Fibroblast of skin of right biceps (primary cell): ENCODE measurements at places on chromosomes 5 and 9.

GRCh38 chr5:74576941-74577456, 63.5 kb downstream of the ENC1 start:
- DNase-seq: peak; percentile 55

GRCh38 chr9:100196215-100196614, 97.2 kb downstream of the INVS start:
- no peak for DNase-seq

GRCh38 chr5:95907740-95908706, 53.6 kb downstream of the ELL2 start:
- no peak for DNase-seq

GRCh38 chr9:120723565-120723964, 9.3 kb upstream of the MEGF9 start:
- DNase-seq: peak; percentile 43

- no peak for DNase-seq
These were observed 2.2 kb downstream of the FAM78A start for GRCh38 chr9:131273856-131274673.

- DNase-seq: peak; percentile 41
These were observed 46.6 kb downstream of the ADAMTSL1 start for GRCh38 chr9:18520416-18521047.

GRCh38 chr5:37391591-37391990, 12.5 kb downstream of the WDR70 start:
- no peak for DNase-seq

DNA sequence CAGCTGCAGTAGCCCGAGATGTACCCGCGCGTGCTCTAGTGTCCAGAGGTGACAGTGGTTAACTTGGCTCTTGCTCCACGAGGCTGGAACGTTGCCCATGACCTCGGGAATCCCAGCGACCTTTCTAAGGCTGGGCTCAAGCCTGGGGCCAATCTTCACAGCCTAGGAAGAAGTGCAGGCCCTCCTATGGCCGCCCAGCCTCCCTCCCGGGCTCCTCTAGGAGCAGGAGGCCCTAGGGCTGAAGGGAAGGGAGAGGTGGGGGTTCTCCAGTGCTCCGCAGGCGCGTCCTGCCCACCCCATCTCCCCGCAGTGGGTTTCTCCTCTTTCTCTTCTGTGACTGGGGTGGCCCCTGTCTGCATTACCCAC, 13.3 kb downstream of the NR2F1 start:
- no peak for DNase-seq

GRCh38 chr9:136848393-136849037, 694 bp upstream of the PHPT1 start:
- DNase-seq: no peak

DNA sequence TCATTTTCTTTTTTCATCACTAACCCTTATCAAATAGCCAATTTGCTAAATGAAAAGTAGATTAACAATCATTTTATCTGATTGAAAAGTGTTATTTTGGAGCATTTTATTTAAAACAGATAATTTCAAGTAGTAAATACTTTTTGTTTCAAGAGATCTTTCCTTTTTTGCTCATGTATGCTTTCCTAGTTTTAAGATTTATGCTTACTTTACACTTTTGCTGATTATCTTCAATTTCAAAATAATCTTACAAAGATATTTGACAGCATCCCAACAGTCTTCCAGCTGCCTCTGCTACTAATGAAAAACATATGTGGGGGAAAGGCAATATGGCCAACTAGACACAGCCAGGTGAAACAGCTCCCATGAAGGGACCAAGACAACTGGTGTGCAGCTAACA, 1027.3 kb upstream of the CDH9 start:
- DNase-seq: no peak

DNA sequence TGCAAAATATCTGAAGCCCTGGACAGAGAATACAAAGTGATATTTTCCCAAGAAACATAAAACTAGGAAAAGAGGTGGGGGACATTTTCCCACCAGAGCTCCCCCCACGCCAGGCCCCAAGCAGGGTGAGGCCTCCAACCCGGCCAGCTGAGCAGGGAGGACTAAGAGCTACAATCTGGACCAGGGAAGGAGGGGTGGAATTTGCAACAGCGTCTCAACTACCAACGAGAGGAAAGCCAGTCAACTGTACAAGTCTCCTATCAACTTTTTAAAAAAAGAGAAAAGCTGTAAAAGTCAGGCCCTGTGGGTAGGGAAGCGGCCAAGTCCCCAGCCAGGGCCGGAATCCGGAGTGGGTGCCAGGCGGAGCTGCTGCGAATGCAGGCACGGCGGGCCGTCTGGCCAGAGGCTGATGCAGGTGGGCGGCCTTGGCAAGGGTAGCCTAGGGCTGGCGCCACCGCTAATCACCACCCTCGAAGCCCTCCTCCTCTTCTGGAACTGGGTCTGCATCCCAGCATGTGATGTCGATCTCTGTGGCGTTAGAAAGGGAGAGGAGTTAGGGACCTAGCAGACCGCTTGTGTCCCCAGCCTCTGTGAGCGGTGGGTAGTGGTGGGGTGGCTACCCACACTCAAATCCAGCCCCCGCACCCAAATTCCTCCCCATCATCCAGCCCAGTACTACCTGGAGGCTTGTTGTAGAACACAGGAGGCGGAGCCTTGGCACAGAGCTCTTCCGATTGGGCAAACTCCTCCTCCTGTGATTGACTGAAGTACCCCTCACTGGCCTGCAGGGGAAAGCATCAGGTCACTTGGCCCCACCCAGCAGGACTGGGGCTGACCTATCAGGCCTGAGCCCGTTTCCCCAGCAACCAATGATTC, 10.6 kb downstream of the PRR7 start:
- DNase-seq: peak; percentile 97

- no peak for DNase-seq
These were observed 3.0 kb downstream of the DAPK1 start for GRCh38 chr9:87500491-87501270.

DNA sequence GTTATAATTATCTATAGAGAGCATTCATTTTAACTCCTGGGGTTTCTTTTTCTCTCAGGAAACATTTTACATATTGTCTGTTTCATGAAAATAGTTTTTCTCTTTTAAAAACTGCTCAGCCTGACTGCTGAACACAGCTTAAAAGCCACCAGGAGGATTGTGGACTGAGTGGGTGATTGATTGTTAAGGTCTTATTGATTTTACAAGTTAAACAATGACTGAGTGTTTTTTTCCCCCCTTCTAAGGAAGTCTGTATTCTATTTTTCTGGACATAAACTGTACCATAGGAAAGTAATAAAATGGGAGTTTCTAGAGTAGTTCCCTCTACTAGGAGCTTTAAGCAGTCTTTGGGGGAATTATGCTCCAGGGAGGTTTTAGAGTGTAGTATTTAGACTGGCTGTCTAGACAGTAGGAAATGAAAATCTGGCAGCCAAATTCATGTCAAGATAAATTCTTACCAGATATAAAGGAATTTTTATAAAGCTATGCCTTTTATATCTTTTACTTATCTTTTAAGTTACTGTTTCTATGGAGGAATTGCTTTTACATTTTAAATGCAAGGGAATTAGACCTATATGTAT, 463.9 kb downstream of the PRR16 start:
- DNase-seq: no peak

- no peak for DNase-seq
These were observed 54.8 kb downstream of the MYO10 start for GRCh38 chr5:16881251-16881650.

DNA sequence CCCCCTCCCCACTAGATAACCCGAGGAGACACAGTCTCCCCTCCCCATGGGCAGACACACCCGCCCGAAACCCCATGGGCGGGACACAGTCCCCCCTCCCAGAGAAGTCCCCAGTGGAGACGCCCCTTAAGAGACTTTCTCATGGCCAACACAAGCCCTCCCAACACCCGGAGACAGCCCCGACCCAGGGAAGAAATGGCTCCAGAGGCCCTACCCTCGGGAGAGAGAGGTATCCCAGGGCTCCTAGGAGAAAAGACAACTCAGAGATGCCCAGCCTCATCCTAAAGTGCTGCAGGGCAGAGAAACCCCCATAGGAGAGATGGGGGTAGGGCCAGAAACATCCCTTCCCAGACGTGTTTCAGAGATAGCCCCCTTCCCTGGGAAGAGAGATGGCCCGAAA, 27.4 kb downstream of the PCDH1 start:
- DNase-seq: no peak

- no peak for DNase-seq
These were observed 3.4 kb upstream of the OGN start for GRCh38 chr9:92407818-92408217.

- DNase-seq: no peak
These were observed 354.2 kb downstream of the MRPS30 start for GRCh38 chr5:45162974-45163373.

DNA sequence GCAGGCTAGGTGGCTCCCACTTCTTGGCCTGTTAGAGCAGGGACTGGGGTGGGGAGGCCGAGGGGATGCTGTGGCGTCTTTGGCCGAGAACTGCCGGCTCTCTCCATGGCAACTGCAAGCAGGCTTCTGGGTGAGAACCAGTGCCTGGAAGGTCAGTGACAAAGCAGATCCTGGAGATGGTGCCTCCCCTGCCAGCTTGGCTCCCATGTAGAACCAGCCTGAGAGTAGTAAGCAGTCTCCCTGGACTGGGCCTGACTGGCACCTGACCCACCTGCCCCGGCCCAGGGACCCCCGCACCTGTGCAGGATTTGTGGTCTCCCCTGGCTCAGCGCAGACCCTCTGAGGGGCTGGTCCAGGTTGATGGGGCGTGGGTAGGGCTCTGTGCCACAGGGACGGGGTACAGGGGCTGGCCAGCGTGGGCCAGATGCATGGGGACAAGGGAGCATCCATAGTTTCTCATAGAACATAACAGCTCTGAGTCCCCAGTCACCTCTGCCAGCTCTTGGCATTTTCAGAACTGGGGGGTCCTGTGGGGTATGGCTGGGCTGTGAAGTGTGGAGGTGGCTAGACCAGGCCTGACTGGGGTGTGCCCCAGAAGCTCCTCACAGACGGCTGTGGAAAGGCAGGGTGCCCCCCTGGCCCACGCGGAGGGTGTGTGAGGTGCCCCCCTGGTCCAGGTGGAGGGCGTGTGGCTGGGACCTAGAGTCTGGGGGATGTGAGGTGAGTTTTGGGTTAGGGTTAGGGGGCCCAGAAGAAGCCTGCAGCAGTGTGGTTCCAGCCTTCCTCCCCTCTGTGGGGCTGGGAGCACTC, 22.2 kb downstream of the CACNA1B start:
- no peak for DNase-seq

GRCh38 chr9:93459432-93459847, 6.1 kb upstream of the FAM120AOS start:
- DNase-seq: no peak

DNA sequence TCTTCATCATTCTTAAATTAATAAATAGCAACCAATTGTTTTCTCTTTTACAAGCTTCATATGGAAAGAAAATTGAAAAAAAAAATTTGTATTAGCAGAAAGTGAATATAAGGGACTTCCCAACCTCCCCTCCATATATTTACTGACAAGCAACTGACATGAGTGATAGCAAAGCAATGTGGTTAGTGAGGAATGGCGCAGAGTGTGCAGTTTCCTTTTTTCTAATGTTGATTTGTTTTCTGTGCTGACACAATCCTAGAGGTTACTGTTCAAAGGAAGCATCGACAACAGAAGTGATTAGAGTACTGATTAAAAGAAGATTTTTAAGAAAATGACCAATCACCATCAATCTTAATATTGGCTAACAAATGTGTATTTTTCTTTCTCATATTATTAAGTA, 1.7 kb upstream of the PTGER4 start:
- DNase-seq: no peak

- peak; percentile 47 for DNase-seq
These were observed 12.5 kb downstream of the SRFBP1 start for GRCh38 chr5:121974261-121974660.

- peak; percentile 56 for DNase-seq
These were observed 20.7 kb downstream of the GOLGA2 start for GRCh38 chr9:128254855-128255759.

DNA sequence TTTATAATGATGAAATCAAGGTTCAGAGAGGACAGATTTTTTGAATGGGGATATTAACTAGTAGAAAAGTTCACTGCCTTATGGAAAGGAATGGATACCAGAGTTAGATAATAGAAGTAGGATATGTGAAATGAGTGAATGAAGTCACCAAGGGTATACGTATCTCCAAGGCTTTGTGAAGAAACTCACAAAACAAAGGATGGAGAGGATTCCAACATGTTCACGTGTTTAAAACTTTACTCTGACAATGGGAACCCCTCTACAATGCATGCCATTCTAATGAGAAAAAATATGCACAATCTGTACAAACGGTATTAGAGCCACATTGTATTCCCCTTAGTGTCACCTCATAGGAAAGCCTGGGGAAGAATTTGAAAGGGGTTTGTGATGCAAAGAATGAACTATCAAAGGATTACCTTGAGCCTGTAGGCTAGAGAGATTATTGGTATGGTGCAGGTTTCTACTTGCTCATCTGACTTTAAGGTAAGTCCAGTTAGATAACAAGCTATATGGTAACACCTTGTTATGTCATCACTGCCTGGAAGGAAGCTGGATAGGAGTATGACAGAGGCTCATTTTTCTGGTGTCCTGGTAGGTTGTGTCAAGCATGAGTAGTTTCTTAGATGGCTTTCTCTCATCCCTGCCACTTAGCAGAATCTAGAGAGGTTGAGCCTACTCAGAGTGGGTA, 250.3 kb upstream of the SEMA6A start:
- DNase-seq: no peak

- peak; percentile 87 for DNase-seq
These were observed 222.1 kb downstream of the TARS1 start for GRCh38 chr5:33662722-33663427.

GRCh38 chr5:180007582-180007981, 64.0 kb downstream of the RNF130 start:
- DNase-seq: peak; percentile 10

GRCh38 chr9:127390563-127390962, 6.4 kb upstream of the SLC2A8 start:
- DNase-seq: no peak

- DNase-seq: no peak
These were observed 36.2 kb upstream of the ADAM19 start for GRCh38 chr5:157611571-157612476.

DNA sequence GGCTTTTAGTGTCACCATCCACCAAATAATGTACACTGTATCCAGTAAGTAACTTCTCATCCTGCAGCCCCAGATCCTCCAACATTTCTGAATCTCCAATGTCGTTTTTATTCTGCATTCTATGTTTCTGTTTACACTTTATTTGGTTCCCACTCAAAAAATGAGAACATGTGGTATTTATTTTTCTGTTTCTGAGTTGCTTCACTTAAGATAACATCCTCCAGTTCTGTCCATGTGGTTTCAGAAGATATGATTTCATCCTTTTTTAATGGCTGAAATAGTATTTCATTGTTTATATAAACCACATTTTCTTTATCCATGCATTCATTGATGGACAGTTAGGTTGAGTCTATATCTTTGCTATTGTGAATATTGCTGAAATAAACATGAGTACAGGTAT, 677.3 kb upstream of the FTMT start:
- DNase-seq: peak; percentile 3

GRCh38 chr9:106669835-106670234, 193.1 kb upstream of the ZNF462 start:
- no peak for DNase-seq

- DNase-seq: peak; percentile 41
These were observed 69.6 kb upstream of the SLC30A5 start for GRCh38 chr5:69024241-69024651.

GRCh38 chr9:2808105-2808504, 35.8 kb downstream of the PUM3 start:
- no peak for DNase-seq

DNA sequence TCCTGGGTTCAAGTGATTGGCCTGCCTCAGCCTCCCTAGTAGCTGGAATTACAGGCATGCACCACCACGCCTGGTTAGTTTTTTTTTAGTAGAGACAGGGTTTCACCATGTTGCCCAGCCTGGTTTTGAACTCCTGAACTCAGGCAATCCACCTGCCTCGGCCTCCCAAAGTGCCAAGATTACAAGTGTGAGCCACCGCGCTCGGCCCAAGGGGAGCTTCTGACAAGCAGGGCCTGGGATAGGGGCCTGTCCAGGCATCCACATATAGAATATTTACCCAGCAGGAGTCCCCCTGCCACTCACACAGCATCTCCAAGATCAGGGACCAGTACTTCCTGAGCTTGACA, 10.1 kb downstream of the IRF1 start:
- DNase-seq: no peak
